ENCODE measurements at places on chromosomes 11 and 22.

GRCh38 chr22:19138217-19139000 is 6.0 kb downstream of the ESS2 start:
- no peak for DNase-seq

- no peak for DNase-seq
Measured at GRCh38 chr11:71461696-71462095, 8.7 kb downstream of the NADSYN1 start.

DNA sequence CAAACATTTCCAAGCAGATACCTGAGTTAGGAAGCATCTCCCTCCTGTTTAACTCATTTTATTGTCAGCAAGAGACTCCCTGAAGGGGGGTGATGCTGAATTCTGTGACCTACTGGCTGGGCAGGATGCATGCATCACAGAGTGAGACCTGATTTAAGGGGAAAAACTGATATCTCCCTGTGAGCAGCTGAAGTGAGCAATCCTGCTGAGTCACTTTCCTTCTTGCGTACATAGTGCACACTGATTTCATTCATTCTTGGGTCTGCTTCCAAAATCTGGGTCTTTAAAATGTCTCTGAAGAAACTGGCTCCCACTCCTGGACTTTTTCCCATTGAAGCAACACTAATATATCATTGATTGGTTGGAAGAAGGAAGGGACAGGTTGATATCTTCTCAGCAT is 23.3 kb downstream of the P4HA3 start:
- no peak for DNase-seq

- no peak for DNase-seq
Measured at GRCh38 chr11:56917708-56918400, 70.9 kb upstream of the OR5AK2 start.

GRCh38 chr11:134725716-134726639 is 313.9 kb upstream of the B3GAT1 start:
- DNase-seq, result no peak
